ENCODE measurements at places on chromosomes 5 and 9.

GRCh38 chr5:37615184-37615583, 224.7 kb downstream of the GDNF start:
- DNase-seq: no peak

DNA sequence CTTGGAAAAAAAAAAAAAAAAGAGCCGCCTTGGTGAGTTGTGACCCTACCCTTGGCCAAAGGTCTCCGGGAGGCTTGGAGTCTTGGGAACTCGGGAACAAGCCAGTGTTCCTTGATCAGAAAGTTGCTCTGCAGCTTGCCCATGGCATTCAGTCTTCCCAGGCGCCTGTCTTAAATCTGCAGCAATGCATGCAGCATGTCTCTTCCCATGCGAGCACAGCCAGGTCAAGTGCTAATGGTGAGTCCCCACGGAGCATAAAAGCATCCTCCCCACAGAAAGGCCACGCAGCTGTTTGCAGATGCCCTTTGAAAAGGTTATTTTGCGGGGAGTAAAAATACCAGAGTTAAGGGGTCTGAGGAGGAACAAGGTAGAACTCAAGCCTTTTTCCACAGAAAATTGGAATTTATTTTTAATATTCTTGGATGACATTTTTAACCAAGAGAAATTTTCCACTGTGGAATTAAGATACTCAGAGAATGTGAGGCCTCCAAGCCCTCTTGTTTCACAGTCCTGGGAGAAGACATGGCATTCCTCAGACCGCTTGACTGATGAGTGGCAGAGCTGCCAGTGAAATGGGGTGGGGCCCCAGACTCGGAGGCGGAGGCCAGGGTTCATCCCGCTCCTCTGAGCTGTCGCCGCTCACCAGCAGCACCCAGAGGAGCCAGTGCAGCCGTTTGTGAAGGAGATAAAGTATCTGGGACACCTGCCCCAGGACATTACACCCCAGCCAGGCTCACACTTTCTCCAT, 81.6 kb downstream of the CYFIP2 start:
- DNase-seq: no peak

- DNase-seq: no peak
Measured at GRCh38 chr9:98657897-98658296, 50.8 kb downstream of the GABBR2 start.

DNA sequence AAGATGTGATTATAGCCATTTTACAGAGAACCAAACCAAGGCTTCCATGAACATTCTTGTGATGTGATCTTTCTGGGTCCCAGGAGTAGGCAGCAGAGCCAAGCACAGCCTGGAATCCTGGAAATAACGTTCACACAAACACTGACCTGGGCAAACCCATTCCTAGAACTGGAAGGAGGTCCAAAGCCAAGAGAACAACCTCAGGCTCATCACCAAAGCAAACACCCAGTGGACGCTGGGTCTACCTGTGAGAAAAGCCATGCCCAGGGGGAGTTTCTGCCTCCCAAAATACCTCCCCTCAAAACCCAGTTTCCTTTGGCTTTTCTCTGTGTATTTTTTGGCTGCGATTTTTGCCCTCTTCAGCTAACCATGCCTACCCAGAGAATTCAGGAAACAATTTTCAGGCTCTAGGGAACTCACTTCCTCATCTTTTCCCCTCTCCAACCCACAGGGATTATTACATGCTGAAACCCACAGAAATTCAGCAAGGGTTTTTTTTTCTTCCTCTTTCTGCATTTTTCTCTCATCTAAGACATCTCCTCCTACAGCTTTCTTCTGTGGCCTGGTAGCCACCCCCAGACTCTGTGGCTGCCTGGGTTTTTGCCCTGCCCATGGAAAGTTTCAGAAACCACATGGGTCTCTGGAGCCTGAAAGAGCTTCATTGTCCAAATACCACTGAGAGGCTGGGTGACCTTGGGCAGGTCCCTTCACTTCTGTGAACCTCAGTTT, 75.0 kb downstream of the TNC start:
- DNase-seq: no peak

GRCh38 chr9:2697492-2697891, 19.8 kb upstream of the KCNV2 start:
- DNase-seq: no peak

- DNase-seq: no peak
Measured at GRCh38 chr5:164742025-164742424, 1236.6 kb downstream of the MAT2B start.

DNA sequence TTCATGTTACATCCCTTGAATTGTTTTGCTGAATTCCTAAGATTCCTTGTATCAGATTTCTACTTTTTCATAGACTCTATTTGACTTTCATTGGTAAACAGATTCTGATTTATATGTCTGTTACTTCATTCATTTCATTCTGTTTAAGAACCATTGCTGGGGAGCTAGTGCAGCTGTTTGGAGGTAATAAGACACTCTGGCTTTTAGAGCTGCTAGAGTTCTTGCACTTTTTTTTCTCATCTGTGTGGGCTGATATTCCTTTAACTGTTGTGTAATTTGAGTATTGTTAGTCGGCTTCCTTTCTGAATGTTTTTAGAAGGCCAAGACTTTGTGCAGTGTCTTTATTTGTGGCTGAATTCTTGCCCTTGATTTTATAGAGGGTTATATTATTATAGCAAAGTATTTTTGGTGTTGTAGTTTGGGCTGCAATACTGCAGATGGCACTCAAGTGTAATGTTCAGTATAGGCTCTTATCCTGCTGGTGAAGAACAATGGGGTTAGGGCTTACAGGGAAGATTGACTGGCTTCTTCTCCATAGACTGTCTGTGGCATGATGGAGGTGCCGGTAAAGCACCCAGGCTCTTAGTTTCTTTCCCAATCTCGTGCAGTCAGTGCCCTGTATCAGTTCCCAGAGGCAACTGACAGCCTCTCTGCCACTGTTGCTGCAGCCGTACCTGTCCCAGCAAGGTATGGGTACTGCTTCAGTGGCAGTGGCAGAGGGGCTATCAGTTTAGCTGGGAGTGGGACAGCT, 162.2 kb downstream of the OXCT1 start:
- no peak for DNase-seq

DNA sequence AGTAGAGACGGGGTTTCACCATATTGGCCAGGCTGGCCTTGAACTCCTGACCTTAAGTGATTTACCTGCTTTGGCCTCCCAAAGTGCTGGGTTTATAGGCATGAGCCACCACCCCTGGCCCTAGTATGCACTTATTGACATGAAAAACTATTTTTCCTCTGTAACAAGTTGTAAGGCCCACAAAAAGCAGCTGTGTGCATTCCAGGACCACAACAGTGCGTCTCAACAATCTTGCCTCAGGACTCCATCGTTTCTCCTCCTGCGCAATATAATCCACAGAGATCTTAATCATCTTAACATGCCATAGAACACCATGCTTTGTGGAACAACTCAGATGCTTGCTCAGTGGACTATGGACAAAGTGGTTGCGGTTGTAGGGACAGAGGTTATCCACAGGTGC, 10.2 kb downstream of the OR2V1 start:
- no peak for DNase-seq

GRCh38 chr5:2204366-2205184, 321.9 kb upstream of the IRX4 start:
- no peak for DNase-seq

DNA sequence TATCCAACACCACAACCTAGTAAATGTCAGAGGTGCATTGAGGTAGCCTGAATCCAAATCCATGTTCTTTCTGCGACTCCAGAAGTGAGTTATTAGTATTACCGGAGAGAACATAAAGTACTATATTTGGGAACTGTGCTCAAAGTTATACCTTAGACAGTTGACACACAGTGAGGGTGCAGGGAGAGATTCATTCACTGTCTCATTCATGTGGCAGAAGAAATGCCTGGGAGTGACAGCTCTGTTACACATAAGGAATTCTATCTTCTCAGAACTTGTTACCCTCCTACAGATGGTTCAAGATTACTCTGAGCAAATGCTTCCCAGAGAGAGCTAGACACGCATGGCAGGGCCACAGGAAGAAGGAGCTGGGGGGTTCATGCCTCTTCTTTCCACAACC, 103.0 kb downstream of the ATP10B start:
- DNase-seq: no peak

GRCh38 chr5:127801751-127802476, 98.7 kb downstream of the CCDC192 start:
- DNase-seq: no peak

DNA sequence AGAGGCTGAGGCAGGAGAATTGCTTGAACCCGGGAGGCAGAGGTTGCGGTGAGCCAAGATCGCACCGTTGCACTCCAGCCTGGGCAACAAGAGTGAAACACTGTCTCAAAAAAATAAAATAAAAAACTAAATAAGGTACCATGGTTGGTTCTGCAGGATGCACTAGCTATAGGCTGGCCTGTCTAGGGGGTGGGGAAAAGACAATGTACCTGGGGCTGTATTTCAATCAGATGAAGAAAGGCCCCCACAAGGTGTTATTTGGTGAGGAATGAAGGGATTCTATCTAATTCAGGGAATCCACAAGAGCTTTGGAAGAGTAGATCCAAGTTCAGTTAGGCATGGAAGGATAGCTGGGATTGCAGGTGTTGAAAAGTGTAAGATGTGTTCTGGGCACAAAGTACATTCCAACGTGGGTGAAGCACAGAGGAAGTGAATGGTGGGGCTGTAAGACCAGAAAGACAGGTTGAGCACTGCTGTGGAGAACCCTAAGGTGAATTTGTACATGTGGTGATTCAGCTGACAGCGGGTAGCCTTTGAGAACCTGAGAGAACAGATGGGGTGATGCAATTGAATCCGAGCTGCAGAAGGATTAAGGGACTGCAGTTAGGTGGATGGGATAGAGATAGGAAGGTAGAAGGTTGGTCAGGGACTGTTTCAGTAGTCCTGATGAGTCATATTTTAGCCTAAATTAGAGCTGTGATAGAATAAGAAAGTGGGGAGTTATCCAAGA, 71.8 kb downstream of the CAST start:
- no peak for DNase-seq

GRCh38 chr5:176535101-176535663, 2.0 kb downstream of the RNF44 start:
- no peak for DNase-seq

DNA sequence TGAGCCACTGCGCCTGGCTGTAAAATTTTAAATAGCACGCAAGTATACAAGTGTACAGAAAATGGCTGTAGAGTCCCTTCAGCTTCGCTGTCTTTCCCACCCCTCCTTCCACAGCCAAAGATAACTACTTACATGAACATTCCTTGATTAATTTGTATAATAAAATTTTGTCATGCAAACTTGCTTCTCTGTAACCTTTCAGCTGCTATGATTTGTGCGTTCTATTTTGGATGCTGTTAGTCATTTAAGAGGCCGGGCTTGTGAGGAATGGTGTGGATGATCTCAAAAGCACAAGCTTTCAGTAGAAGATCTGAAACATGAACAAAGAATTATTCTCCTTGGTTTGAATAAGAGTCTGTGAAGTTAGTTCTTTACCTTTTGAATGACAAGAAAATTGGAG, 115.0 kb upstream of the TLE1 start:
- DNase-seq: no peak

DNA sequence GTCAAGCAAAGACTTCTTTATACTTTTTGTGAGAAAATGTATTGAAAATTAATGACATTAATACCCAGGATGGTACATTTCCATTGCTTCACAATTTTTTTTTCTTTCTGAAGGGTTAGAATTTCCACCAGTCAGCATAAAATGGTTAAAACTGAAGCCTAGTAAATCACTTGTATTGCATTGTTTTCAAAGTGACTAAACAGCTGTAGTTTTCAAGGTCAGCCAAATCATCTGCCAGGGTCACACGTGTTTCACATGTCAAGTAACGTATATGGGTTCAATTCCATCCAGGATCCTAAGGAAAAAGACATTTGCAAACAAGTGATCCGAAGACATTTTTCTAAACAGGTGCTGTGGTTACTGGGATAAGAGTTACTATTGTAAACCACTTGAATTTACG, 574.2 kb downstream of the RAB3C start:
- DNase-seq: no peak

DNA sequence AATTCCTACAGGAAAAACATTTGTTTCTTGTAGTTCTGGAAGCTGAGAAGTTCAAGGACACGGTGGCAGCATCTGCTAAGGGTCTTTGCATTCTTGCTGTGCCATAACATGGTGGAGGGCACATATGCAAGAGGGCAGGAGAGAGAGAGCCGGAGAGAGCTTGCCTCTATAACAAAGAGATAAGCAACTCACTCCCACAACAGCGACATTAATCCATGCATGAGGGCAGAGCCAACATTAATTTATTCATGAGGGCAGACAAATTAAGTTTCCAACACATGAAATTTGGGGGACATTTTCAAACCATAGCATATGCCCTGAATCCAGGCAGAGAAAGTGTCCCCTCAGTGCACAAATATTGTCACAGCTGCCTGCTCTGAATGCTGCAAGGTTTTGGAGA, 4.4 kb upstream of the GTF3C5 start:
- DNase-seq: no peak

- no peak for DNase-seq
Measured at GRCh38 chr5:34412736-34413135, 243.4 kb upstream of the RAI14 start.

DNA sequence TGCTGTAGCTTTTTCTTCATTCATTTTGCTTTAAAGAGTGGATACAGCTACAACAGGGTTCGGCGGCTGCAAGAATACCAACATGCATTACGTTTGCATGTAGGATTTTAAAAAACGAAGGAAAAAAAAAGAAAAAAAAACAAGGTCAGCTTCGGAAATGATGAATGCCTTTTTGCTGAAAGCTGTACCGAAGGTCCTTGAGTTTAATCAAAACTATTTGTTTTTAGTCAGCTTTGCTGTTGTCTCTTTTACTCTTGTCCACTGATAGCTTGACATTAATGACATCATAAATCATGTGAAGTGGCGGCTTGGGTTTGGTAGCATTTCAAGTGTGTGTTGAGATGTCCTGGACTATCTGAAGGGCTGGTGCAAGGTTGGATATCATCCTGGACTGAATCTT, 779.1 kb downstream of the NR2F1-AS1 start:
- DNase-seq: no peak

- DNase-seq: no peak
Measured at GRCh38 chr9:109143881-109144562, 23.0 kb downstream of the FRRS1L start.

DNA sequence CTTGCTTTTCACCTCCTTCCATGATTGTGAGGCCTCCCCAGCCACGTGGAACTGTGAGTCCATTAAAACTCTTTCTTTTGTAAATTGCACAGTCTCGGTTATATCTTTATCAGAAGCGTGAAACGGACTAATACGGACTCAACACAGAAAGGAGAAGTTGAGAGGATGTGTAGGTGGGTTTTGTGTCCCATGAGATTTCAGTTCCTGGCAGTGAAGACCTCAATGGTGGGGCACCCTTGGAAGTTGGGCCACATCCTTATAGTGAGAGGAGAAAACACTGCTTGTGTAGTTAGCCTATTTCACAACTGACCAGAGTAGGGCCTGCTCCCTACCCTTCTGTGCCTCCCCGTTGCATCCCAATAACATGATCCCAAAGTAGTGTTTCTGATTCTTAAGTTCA, 98.9 kb upstream of the TNC start:
- no peak for DNase-seq

GRCh38 chr9:99071313-99072039, 33.4 kb upstream of the TGFBR1 start:
- DNase-seq: no peak

Measured in stimulated activated CD4-positive, alpha-beta T cell treated with anti-CD3 and anti-CD28 coated beads, Interleukin-15, amount 100 ng/mL, for 1 hour (primary cell).